Tibial artery (tissue), 4 donors: ENCODE measurements at places on chromosomes 6 and 20.

GRCh38 chr6:137372532-137372931, 121.7 kb downstream of the OLIG3 start:
- H3K27ac ChIP-seq = no peak overlapping the region
- no peaks in the 10 kb centered on the region for H3K4me1 ChIP-seq
- no peaks in the 10 kb centered on the region for H3K27me3 ChIP-seq
- DNase-seq = no peak
- no peak overlapping the region for H3K4me3 ChIP-seq

- no peak overlapping the region for H3K4me3 ChIP-seq
- no peak for DNase-seq
- no peaks in the 10 kb centered on the region for H3K36me3 ChIP-seq
- H3K4me1 ChIP-seq = no peaks in the 10 kb centered on the region
- H3K27ac ChIP-seq = no peak overlapping the region
Observed at GRCh38 chr6:128314190-128314589, 206.2 kb downstream of the PTPRK start.

- no peaks in the 10 kb centered on the region for H3K4me1 ChIP-seq
- H3K27ac ChIP-seq = no peak overlapping the region
- DNase-seq = no peak
- H3K27me3 ChIP-seq = no peaks in the 10 kb centered on the region
- no peak overlapping the region for H3K4me3 ChIP-seq
- no peaks in the 10 kb centered on the region for H3K36me3 ChIP-seq
Observed at GRCh38 chr6:5159162-5159561, 74.0 kb downstream of the PPP1R3G start.

DNA sequence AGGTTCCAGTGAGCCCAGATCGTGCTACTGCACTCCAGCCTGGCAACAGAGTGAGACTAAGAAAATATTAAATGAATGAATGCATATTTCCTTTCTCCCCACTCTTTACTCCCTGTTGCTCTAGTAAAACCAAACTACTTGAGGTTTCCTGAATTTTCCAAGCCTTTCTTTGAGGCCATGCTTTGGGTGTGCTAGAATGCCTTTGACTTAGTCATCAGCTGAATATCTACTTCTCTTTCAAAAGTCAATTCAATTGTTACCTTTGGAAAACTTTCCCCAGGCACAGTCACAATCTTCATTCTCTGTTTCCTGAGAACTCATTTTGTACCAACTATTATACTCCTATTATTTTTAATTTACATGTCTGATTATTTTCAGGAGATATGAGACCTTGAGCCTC, 27.5 kb upstream of the CEP85L start:
- H3K36me3 ChIP-seq = no peaks in the 10 kb centered on the region
- no peak overlapping the region for H3K27ac ChIP-seq
- DNase-seq = no peak

DNA sequence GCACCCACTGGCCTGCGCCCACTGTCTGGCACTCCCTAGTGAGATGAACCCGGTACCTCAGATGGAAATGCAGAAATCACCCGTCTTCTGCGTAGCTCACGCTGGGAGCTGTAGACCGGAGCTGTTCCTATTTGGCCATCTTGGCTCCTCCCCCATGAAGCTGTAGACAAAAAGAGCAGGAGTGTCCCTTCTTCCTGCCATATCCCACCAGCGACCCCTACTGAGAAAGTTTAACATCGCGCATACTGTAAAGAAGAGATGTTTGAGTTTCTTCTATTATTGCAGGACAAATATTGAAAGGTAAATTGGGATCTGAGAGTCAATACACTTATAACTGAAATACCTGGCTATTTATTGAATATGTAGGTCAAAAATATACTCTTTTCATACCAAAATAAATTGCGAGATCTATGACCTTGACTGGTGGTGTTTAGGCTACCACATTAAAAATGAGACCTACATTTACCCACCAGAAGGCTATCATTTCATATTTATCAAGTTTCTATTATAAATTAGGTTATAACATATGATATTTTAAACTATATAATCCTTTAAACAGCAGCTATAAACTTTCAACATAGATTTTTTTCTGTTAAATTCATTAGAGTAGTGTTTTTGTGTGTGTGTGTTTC, 586.3 kb downstream of the HTR1B start:
- no peaks in the 10 kb centered on the region for H3K36me3 ChIP-seq
- no peaks in the 10 kb centered on the region for H3K4me1 ChIP-seq
- no peak overlapping the region for H3K27ac ChIP-seq
- peak overlapping the region; percentile 16 for H3K4me3 ChIP-seq

GRCh38 chr6:74447013-74447412, 751.0 kb downstream of the CD109 start:
- no peak overlapping the region for H3K27ac ChIP-seq
- no peaks in the 10 kb centered on the region for H3K27me3 ChIP-seq
- DNase-seq = no peak
- no peak overlapping the region for H3K4me3 ChIP-seq
- no peaks in the 10 kb centered on the region for H3K4me1 ChIP-seq

- H3K36me3 ChIP-seq = peaks cover 100% of the 10 kb centered on the region
- H3K4me1 ChIP-seq = no peaks in the 10 kb centered on the region
- no peak for DNase-seq
- no peak overlapping the region for H3K4me3 ChIP-seq
Observed at GRCh38 chr6:37477656-37478435, 21.8 kb downstream of the CCDC167 start.

GRCh38 chr20:58986968-58987517, 6.0 kb downstream of the NELFCD start:
- peaks cover 61% of the 10 kb centered on the region for H3K36me3 ChIP-seq
- no peak overlapping the region for H3K27ac ChIP-seq
- H3K4me3 ChIP-seq = no peak overlapping the region
- peaks cover 33% of the 10 kb centered on the region for H3K4me1 ChIP-seq
- no peaks in the 10 kb centered on the region for H3K27me3 ChIP-seq

DNA sequence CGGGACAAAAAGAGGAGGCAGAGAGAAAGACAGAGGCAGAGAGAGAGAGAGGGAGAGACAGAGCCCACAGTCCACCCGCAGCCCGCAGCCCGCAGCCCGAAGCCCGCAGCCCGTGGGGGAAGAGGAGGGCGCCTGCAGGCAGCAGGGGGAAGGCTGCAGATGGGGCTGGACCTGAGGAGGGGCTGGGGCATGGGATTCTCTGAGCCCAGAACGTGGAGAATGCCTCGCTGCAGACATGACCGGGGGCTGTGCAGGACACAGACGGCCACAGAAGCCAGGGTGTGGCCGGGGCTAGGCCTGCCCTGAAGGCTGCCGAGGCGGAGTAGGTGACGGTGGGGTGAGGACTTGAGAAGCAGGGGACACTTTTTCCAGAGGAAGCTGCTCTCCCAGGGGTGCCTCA, 6.5 kb upstream of the SLCO4A1 start:
- H3K27me3 ChIP-seq = no peaks in the 10 kb centered on the region
- H3K36me3 ChIP-seq = no peaks in the 10 kb centered on the region
- H3K4me1 ChIP-seq = no peaks in the 10 kb centered on the region
- no peak overlapping the region for H3K4me3 ChIP-seq
- H3K27ac ChIP-seq = no peak overlapping the region
